ENCODE measurements at places on chromosomes 16 and 17. TPM values are rescaled to one million over a fixed set of nuclear protein-coding genes. Genes with fewer than 3 reads are reported as not detected.

KCNH6 gene
- total RNA-seq: 0.18 TPM

SEC14L5 gene
- 0.36 TPM for total RNA-seq

B9D1 gene
- total RNA-seq: 27.7 TPM

CEP95 gene
- total RNA-seq: 31.9 TPM

GRCh38 chr17:65627108-65627507, 65.7 kb upstream of the AXIN2 start:
- no peaks in the 10 kb centered on the region for H3K36me3 ChIP-seq
- no peak overlapping the region for H3K27ac ChIP-seq
- H3K27me3 ChIP-seq: no peaks in the 10 kb centered on the region
- H3K4me3 ChIP-seq: no peak overlapping the region

DNA sequence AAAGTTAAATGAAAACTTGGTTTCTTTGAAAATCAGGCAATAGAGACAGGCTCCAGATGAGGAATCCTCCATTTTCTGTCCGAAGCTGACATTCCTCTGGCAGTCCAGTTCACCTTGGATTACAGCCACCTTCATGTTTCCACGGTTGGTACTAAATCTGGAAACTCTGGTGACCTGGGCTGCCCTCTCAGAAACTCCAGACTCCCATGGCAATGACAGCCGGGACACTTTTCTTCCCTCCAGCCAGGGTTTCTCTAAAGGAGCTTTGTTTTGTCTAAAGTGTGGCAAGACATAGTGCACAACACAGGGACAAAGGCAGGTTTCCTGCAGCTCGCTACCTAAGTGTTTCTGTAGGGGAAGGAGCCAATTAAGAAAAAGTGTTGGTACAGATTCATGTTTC, 36.0 kb downstream of the CLUAP1 start:
- DNase-seq: no peak
- peaks cover 4% of the 10 kb centered on the region for H3K36me3 ChIP-seq
- H3K4me3 ChIP-seq: no peak overlapping the region
- H3K4me1 ChIP-seq: no peaks in the 10 kb centered on the region
- H3K27ac ChIP-seq: no peak overlapping the region

DNA sequence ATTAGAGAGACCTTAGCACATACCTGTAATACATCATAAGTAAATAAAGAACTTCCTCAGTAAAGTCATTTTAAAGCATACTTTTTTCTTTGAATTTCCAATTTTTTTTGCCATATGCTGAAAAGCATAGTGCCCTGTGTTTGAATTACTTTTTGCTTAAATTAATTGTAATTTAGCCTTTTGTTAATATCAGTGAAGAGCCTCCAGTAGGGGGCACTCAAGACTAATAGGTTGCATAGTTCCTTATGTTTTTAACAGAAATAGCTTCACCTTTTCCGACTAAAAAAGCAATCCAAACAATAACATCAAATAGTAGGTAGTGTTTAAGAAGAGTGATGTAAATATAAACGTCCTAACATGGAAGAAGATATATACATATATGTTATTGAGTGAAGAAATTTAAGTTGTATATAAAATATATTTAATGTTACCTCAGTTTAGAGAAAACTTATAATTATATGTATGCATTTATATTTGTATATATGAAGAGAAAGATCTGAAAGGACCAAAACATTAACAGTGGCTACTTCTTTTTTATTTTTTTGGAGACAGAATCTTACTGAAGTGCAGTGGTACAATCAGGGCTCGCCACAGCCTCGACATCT, 18.6 kb downstream of the RAD51C start:
- no peaks in the 10 kb centered on the region for H3K4me1 ChIP-seq
- H3K27ac ChIP-seq: no peak overlapping the region
- DNase-seq: peak; percentile 56
- peaks cover 3% of the 10 kb centered on the region for H3K36me3 ChIP-seq
- no peaks in the 10 kb centered on the region for H3K27me3 ChIP-seq

DNA sequence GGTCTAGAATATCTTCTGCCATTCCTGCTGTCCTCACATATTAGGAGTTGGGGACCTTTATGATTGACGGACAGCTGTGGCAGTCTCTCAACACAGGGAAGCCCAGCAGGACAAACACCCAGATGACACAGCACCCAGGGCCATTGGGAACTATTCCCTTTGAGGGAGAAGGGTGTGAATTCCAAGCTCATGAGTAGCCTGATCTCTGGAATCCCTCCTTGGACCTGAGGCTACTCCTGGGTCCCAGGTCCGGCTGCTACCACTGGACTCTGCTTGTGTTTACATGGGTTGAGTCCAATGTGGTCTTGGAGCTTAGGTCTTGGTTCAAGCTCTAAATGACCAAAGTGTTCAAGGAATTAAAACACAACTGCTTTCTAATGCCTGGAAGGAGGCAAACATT, 78.9 kb downstream of the SLC6A2 start:
- no peak overlapping the region for H3K27ac ChIP-seq
- peaks cover 26% of the 10 kb centered on the region for H3K27me3 ChIP-seq
- no peaks in the 10 kb centered on the region for H3K4me1 ChIP-seq
- DNase-seq: no peak
- no peaks in the 10 kb centered on the region for H3K36me3 ChIP-seq

DNA sequence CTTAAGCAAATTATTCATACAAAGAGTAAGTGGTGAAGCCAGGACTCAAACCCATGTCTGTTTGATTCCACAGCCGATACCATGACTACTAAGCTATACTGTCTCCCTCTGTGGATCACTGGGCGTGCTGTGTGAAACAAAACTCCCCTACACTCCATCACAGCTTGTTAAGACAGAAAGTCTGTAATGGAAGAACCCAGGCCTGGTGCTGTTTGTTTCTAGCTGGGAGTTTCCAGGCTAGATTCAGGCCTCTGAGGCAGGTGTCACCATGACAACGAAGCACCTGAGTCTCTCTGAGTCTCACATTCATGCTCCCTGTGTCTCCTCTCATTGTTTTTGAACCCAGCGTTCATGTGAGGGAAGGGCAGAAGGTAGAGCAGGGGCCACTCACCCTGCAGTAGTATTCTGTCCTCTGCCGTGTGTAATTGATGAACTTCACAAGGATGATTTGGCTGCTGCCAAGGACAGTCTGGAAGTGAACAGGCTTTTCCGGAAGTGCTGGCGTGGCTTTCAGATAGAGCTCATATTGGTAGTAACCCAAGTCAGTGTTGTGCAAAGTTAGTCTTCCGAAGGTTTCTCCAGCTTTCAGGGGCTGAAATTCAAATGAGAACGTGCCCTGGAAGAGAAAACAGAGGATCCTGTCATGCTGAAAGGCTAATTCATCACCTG, 8.6 kb upstream of the VAC14 start:
- H3K4me3 ChIP-seq: no peak overlapping the region
- DNase-seq: no peak
- no peaks in the 10 kb centered on the region for H3K4me1 ChIP-seq
- peaks cover 2% of the 10 kb centered on the region for H3K27me3 ChIP-seq
- H3K27ac ChIP-seq: no peak overlapping the region
